Activated CD8-positive, alpha-beta memory T cell treated with anti-CD3 and anti-CD28 coated beads for 1 hour (primary cell): ENCODE measurements at places on chromosomes 2 and 18.

- no peak for DNase-seq
Measured at GRCh38 chr2:15753811-15754702, 162.4 kb downstream of the DDX1 start.

GRCh38 chr2:156206355-156206754 is 126.2 kb downstream of the NR4A2 start:
- DNase-seq: no peak

GRCh38 chr2:217325816-217326215 is 466.0 kb upstream of the TNP1 start:
- DNase-seq: no peak

DNA sequence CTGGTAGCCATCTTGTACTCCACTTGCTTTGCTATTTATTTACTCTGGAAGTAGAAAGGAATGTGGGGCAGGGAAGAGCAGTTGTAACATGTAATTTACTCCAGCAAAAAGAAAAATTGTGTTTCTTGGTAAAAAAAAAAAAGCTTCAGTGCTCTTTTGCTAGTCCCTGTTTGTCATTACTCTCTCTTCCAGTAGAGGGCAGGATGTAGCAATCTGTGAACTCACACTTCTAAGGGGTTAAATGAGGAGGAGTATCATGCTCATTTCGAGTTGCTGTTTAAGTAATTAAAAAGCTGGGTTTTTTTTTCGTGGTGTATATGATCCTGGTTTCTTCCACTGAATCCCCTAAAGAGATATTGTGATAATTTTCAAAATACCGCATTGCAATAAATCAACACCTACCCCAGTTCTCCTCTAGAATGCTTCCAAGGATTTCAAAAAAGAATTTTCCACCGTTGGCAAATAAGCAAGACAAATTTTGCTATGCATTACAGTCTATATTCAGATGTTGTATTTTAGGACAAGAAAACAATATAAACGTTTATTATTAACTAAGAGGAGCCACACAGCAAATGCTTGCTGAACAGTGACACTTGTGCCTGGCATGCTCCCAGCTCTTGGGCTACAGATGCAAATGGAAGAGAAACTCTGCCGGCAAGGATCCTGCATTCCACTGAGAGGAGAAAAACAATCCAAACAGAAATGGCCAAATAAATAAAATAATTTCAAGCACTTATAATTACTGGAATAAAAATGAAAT is 261.6 kb downstream of the ASXL3 start:
- DNase-seq: no peak

DNA sequence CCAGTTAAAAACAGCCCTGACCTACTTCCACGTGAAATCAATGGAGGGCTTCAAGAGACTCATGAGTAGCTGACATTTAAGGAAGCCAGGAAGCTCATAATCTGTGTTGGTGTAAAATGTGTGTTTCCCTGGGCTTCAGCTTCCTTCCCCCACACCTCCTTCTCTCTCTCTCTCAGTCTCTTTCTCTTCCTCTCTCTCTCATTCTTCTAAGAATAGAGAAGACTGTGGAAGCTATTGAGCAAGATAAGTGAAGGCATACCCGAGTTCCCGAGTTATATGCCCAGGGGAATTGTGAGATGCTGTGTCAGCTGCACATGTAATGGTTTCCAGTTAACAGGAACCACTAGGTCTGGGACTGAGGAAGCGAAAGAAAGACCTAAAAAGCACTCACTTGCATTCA is 199.4 kb downstream of the NYAP2 start:
- DNase-seq: no peak

GRCh38 chr18:40841467-40841866 is 1113.6 kb upstream of the PIK3C3 start:
- no peak for DNase-seq

DNA sequence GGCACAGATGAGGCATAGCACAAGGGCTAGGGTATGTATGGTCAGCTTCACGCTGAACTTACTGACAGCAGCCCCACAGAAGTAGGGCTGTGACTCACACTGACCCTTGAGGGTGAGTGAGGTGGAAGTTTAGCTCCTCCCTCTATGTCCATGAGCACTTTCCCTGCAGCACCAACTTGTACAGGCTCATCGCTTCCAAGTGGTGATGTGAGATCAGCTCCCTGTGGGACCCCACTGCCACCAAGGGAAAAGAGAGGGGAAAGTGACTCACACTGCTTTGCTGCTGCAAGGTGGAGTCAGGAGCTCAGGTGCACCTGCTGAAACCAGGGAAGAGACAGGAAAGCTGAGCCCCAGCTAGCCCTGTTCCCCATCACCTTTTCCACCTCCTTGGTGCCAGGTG is 91.5 kb downstream of the TEX51 start:
- no peak for DNase-seq

DNA sequence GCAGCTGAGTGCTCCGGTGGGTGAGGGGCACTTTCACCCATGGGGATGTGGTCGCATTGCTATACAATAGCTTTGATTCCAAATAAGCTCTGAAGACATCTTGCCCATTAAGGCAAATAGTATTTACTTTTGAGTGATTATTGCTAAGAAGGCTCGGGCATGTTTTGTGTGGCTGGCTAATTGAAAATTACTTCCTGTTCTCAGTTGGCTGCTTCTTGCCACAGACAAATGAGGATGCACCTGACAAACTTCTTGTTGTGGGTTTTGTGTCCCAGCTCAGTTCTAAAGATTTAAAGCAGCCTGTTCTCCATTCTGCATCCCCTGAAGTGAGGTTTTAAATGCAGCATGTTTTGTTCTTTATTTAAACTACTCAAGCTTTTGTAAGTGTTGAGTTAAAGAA is 88.3 kb downstream of the KCNS3 start:
- DNase-seq: no peak

DNA sequence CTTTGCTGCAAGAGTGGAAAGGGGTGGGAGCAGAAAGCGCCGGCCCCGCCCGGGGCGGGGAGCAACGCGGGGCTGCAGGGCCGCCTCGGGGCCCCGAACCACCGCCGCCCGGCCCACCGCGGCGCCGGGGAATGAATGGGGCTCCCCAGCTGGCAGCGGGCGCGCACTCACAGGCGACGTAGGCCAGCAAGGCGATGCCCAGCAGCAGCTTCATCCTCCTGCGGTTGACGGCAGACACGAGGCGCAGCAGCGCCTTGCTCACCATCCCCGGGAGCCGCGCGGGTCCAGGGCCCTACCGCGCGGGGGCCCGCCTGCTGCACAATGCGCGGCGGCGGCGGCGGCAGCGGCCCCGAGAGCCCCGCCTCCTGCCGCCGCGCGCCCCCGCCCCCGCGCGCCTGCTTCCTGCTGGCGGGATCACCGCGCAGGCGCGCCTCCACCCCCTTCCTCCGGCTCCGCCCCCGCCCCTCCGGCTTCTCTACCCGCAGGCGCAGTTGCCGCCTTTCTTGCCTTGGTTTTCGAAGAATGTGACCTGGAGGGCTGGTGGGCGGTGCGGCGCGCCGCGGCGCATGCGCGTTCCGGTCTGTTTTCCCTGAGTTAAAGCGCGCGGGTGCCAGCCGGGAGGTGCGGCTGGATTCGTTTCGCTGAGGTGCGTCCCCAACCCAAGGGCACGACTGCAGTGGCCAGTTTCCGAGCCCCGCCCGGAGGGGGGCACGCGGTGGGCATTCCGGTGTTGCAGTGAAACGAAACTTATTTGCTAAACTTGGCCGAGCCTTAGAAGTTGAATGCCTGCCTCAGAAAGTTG is at the start of gene UXS1:
UXS1 (minus strand) TSS at position 325 of the 802 bp plus-strand sequence; CDS start at position 265, 60 bp downstream.
- DNase-seq: peak; percentile 93

GRCh38 chr18:1092228-1092627 is 187.6 kb downstream of the ADCYAP1 start:
- DNase-seq: no peak

DNA sequence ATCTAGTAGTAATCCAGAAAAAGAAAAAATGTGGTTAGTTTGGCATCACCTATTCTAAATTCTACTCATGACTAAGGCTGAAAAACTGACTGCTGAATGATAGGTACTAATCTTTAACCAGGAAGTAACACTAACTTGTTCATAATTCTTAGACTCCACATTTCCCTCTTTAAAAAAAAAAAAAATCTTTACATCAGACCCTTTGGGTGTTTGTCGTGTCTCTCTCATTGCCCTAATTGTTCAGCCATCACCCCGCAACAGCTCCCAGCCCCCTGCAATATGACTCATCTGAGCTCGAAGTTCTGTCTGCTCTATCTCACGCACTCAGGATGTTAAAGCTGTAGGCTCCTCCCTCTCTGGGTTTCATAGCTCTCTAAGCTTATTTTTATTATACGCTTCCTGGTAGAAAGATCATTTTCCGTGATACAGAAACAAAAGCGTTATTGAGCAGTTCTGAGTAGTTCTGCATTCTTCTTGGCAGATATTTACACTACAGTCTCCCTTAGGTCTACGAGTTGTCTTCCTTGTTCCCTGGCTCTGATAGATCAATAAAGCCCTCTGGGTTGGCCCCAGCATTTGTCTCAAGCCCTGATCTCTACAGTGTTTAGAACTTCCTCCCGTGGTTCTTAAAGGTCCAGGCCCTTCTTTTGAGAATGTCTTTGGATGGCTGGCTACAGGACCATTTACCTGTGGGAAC is 95.6 kb downstream of the TNFRSF11A start:
- peak; percentile 43 for DNase-seq

GRCh38 chr2:160039166-160039903 is 23.1 kb downstream of the PLA2R1 start:
- DNase-seq: no peak

- DNase-seq: no peak
Measured at GRCh38 chr2:30404319-30405259, 42.5 kb upstream of the LCLAT1 start.

GRCh38 chr18:58438161-58438957 is 190.5 kb downstream of the ALPK2 start:
- no peak for DNase-seq

- DNase-seq: no peak
Measured at GRCh38 chr2:45000921-45001868, 8.1 kb downstream of the SIX2 start.

- DNase-seq: no peak
Measured at GRCh38 chr18:58581265-58581664, 47.6 kb downstream of the ALPK2 start.

- DNase-seq: no peak
Measured at GRCh38 chr2:237231593-237231992, 145.9 kb downstream of the COPS8 start.

DNA sequence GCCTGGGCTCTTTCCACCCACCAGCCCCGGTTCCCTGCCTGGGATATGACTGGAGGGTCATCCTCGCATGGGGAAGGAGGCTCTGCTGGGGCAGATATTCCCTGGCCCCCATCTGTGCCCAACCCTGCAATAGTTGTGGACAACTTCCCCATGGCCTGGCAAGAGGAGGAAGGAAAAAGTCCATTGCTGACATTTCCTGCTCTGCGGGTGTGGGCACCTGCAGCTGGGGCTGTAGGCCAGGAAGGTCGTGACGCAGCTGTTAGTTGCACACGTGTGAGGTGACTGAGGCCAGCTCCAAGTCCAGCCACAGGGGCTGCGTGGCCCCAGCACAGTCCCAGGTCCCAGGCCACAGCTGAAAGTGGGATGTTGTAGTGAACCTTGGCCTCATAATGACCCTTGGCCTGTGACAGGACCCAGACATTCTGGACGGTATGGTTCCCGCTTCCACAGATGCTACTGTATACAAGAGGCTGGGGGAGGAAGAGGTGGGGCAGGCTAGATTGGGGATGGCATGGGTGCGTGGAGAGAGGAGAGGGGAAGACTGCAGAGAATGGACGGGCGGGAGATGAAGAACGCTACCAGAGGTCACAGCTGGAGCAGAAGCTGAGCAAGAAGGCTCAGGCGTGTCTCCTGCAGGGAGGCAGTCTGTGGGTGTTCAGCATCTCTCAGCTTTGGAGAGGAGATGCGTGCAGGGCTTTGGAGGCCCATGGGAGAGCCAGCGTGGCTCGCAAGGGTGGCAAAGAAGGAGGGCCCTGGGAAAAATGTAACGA is 22.1 kb downstream of the OTOF start:
- DNase-seq: no peak

GRCh38 chr18:75199327-75199726 is 9.6 kb downstream of the PTGR3 start:
- DNase-seq: no peak

GRCh38 chr18:56637176-56637575 is 1.2 kb downstream of the TXNL1 start:
- no peak for DNase-seq

- DNase-seq: no peak
Measured at GRCh38 chr2:64276417-64277095, 132.3 kb upstream of the PELI1 start.

DNA sequence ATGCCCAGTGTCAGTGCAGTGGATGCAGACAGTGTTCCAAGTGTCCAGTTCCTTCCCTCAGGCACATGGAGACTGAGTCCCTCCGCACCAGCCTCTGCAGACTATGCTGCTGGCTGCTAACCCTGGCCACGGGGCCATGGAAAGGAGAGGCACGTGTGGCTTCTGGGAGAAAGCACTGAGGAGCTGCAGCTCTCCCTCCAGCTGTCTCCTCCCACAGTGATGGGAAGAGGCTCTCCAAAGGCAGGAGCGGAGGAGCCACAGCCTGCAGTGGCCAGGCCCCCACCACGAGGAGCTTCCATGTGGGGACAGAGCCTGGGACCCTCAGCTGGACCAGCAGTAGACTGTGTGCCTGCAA is 141.1 kb downstream of the NDUFA10 start:
- no peak for DNase-seq

- no peak for DNase-seq
Measured at GRCh38 chr2:42054714-42055430, 7.1 kb downstream of the PKDCC start.

- DNase-seq: no peak
Measured at GRCh38 chr2:234110219-234110618, 59.7 kb downstream of the SPP2 start.

DNA sequence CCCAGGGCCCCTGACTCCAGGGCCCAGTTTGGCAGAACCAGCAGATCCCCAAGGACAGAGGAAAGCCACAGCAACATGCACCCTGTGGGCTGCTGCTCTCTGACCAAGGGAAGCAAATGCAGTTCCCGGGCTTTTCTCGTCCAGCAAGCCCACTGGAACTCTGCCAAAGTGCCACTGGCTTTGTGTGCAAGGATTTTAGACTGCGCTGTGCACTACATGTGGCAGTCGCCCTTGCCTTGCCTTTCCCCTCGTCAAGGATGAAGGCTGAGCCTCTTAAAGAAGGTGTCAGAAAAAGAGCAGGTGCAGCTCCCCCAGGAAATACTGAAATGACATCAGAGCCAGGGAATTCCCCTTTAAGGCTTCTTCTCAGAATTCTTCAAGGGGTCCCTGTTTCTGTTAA is 199.2 kb downstream of the TFCP2L1 start:
- no peak for DNase-seq

GRCh38 chr2:96815326-96816126 is 542 bp upstream of the CNNM3 start:
- DNase-seq: no peak

DNA sequence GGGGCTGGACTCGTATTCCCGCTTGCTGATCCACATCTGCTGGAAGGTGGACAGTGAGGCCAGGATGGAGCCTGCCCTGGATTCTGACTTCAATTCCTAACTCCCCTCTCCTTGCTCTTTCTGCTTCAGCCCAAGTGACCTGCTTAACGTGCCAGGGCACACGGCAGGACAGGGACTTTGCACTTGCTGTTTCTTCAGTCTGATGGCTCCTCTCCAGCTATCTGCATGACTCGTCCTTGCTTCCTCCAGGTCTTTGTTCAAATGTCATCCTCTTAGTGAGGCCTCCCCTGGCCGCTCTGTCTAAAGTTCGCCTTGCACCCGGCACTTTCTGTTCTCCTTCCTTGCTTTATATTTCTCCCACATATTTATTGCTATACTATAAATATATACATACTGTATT is 357.6 kb downstream of the MTX2 start:
- DNase-seq: no peak

GRCh38 chr2:190069936-190070696 is 7.6 kb upstream of the MSTN start:
- no peak for DNase-seq

- no peak for DNase-seq
Measured at GRCh38 chr18:55477860-55478581, 110.0 kb downstream of the TCF4 start.

- DNase-seq: no peak
Measured at GRCh38 chr2:75012080-75012479, 53.6 kb downstream of the POLE4 start.
